AG10803 (cell line): ENCODE measurements at places on chromosomes 5 and 9.

GRCh38 chr9:129280623-129281271 lies 102.7 kb upstream of the IER5L start:
- no peak for DNase-seq

DNA sequence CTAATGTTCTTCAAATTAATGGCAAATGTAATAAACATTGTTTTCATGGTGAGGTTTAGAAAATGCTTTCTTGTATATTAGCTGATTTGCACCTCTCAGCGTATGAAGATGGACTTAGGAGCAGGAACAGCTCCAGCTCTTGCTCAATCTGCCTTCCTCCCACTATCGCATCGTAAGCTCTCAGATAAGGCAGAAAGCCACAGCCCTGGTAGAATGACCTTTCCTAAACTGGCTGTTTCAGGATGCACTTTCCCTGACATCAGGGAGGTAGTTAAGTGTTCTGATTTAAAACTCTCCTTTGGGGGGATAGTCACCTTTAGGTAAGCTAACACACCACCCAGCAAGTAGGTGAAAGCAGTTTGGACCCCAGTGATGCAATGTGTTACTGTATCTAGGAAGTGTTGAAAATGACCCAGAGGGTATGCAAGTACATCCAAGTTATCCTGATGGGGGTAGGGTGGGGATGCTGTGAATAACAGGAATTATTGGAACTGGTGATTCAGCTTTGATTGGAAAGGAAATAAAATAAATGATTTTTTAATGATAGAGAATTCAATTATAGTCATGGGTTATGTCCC lies 72.3 kb downstream of the LMNB1 start:
- peak; percentile 17 for DNase-seq

DNA sequence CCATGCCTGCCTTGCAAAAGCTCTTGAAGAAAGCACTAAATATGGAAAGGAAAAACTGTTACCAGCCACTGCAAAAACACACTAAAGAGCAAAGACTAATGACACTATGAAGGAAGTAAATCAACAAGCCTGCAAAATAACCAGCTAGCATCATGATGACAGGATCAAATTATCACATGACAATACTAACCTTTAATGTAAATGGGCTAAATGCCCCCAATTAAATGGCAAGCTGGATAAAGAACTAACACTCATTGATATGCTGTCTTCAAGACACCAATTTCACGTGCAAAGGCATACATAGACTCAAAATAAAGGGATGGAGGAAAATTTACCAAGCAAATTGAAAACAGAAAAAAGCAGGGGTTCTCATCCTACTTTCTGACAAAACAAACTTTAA lies 231.8 kb upstream of the RGMB start:
- DNase-seq = no peak

- no peak for DNase-seq
Observed at GRCh38 chr5:139998837-139999236, 44.3 kb downstream of the NRG2 start.

DNA sequence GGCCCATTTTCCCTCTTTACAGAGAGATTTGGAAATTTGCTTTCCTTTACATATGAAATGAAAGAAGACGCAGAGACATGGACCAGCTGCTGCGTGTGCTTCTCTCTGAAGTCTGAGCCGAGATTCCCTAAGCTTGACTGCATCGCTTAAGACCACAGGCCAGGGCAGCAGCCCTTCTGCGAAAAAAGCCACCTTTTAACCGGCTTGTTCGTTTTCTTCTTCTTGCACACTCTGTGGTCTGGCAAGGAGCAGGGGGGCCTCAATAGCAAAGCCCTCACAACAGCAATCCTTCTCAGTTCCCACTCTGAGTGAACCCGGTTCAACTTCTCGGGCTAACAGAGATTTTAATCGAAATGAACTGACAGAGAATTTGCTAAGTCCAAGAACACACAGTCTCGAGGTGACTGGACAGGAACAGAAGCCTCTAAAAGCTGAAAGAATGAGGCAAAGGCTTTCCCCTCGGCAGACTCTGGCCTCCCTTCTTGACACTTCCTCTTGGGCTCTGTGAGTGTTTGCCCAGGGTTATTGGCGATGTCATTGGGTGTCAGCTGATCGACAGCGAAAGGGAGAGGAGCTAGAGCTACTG lies 512.9 kb upstream of the KLF4 start:
- DNase-seq = peak; percentile 64

GRCh38 chr9:128065907-128066712 lies 1.0 kb downstream of the NAIF1 start:
- DNase-seq = no peak

DNA sequence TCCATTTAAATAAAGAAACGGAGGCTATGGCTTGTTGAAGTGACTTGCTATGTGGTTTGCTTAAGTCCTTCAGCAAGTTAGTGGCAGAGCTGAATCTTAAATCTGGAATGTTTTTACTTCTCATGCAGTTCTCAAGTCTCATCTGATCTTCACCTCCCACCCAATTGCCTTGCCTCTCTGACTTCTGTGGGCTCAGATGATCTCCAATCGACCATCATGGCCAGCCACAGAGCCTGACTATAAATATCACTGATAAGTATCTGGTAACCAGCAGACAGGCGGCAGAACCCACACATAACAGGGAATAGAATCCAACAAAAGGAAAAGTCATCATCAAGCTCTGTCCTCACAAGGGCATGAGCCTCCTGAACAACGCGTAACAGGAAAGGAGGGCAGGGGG lies 149.9 kb downstream of the FAM114A2 start:
- DNase-seq = no peak

DNA sequence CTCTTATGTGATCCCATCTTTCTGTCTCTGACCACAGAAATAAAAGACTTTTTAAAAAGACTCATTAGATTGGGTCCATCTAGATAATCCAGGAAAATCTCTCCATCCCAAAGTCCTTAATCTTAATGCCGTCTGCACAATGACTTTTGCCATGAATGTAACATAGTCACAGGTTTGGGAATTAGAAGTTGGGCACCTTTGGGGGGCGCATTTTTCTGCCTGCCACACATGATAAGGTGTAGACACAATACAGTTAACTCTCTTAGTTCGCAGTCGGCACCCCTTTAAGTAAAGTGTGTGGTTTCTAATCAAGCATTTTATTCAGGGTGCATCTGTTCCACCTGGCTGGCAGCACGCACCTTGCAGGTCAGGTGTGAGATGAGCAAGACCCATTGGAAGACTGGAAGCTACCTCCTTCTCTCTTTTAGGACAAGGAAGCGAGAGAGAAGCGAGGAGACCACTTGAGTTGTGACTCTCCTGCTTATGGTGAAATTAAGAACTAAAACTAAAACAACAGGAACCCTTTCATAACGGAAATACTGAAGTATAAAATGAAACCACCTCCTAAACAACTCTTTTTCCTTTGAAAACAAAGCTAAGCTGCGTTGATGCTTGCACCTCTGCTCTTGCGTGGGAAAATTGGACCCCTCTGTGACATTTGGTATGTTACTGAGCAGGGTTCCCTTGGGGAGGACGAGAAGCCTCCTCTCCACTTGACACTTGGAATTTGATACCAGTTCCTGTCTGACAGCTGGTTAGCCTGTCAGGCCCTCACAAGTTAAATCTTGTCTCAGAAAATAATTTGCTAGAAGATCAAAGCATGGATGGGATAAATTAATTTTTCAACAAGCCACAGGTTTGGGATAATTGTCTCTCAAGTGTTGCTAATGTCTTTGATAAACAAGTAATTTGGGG lies 304.6 kb upstream of the DMRT1 start:
- DNase-seq = no peak

DNA sequence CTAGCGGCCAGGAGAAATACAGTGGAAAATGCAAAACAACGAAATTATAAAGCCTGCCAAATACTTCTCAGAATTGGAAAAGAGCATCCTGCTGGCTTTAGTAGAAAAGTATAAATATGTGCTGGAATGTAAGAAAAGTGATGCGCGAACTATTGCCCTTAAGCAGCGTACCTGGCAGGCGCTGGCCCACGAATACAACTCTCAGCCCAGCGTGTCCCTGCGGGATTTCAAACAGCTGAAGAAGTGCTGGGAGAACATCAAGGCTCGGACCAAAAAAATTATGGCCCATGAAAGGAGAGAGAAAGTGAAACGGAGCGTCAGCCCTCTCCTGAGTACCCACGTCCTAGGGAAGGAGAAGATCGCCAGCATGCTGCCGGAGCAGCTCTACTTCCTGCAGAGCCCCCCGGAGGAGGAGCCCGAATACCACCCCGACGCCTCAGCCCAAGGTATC lies 15.0 kb downstream of the MSANTD3 start:
- no peak for DNase-seq

- peak; percentile 34 for DNase-seq
Observed at GRCh38 chr9:109880276-109881169, 100.5 kb downstream of the PALM2AKAP2 start.

- DNase-seq = no peak
Observed at GRCh38 chr9:109179801-109180523, 12.9 kb upstream of the FRRS1L start.

DNA sequence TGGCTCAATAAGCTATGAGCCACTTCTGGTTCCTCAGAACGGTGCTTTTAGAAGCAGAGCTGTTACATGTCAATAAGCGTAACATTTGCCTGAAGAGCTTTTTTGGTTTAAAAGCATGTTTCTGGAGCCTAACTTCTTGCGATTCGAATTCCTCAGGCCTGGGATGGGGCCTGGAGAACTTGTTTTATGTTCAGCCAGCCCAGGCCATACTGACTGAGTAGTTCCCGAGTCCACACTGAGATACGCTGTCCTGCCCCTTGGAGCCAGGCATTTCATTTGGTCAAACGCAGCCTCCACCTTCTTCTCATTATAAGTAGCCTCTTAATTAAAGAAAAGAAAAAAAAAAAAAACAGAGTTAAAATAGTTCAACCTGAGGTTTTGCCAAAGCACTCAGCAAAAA lies 260.6 kb upstream of the ANKRD55 start:
- DNase-seq = no peak

GRCh38 chr9:70542311-70542931 lies 128.0 kb upstream of the KLF9 start:
- no peak for DNase-seq

DNA sequence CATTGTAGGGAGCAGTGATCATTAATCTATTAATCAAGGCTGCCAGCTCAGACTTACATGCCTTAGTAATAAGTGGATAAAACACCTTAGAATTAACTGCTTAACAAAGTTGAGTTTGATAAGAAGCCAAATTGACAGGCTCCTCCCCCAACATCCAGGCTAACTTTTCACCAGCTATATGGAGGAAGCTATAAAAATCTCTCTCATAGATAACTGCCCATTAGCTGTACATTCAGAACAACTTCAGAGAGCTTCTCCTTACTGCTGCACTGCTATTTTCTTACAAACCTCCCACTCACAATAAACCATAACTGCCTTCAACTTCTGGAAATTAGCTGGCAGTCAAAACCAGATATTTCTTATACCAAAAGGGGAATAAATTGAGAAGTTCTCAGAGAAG lies 364.1 kb downstream of the PRELID2 start:
- DNase-seq = no peak

DNA sequence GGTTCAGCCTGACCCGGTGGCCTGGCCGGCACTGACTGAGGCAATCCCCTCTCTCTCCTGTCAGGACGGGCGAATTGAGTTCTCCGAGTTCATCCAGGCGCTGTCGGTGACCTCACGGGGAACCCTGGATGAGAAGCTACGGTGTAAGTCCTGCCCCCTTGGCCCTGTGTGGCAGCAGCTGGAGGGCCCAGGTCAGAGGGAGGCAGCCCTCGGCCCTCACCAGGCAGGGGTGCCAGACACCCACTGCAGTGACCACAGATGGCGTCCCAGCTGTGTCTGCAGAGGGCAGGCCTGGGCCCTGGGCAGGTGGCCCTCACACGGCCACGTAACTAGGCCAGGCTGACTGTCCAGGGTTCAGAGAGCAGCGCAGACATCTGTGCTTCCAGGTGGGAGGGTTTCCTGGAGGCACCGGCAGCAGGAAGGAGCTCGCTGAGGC lies 45.9 kb upstream of the HMCN2 start:
- DNase-seq = no peak
